ENCODE measurements at places on chromosomes 16 and 17.
A peak's percentile ranks its signal among the peaks of the same experiment; 100 is the strongest.

GRCh38 chr16:68401871-68402747 lies 46.2 kb downstream of the SMPD3 start:
- peak; percentile 75 for DNase-seq

DNA sequence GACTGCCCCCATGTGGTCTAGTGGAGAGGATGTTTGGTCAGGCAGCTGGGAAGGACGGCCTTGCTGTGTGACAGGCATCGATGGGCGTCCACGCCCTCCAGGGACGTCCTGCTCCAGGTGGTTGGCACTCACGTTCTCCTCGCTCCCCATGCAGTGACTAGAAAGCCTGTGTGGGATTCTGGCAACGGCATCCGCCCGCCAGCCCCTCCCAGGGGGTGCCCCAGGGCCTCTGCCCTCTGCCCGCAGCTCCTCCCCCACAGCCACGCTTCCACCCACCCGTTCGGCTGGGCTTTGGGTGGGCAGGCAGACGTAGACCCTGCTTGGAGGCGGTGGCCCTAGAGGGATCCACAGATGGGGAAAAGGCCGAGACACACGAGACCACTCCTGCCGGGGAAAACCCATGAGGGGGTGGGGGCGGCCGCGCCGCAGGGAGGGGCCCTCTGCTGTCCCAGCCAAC lies 4.7 kb upstream of the IL17C start:
- DNase-seq, result no peak

- no peak for DNase-seq
These were observed 74.9 kb upstream of the BCAR1 start for GRCh38 chr16:75326333-75326732.

GRCh38 chr16:68470461-68471150 lies 22.3 kb upstream of the SMPD3 start:
- DNase-seq, result no peak

DNA sequence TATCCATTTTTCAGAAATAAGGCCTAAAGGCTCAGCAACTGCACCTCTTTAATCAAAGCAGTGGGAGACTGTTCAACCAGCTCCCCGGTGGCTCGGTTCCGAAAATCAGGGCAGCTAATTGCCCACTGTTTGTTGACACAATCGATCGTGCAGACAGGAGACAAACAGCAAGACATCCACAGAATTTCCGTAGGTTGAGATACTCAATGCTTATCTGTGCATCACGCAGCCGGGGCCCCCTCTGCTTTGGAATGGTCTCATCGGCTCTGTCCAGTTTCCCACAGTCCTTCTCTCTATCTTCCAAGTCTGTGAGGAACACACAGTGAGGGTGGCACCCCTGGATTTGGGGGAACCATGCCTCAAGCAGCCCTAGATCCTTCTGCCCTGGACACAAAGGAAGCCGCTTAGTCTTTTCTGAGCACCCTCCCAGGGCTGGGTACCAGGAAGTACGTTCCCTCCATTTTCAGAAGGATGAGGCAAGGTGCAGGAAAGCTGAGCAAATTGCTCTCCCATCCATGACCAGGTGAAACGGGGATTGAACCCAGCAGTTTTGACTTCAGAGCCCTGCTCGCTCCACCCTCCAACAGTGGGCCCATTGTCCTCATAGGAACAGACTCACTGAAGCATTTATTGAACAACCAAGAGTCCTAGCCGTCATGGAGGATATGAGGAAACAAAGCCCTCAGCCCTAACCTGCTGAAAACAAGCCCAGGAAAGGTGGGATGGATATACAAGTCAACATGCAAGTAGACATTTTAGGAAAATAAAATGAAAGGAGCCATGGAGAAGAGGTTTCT lies 70.7 kb downstream of the C16orf95 start:
- no peak for DNase-seq

DNA sequence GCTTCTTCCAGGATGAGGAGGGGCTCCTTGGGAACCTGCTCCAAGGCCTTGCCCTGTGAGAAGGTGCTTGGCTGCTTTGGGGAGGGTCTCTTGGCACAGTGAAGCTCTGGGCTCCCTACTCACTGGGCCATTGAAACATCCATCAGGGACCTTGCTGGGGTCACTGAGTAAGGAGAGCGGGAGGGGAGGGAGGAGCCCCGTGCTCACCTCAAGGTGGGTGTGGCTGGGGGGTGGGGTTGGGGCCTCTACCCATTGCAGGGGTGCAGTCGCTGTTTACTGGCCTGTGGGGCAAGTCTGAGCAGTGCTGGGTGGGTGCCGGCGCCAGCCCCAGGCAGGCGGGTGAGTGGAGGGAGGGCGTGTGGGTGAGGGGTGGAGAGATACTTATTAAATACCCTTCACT lies 9.9 kb downstream of the TNS4 start:
- DNase-seq, result no peak

DNA sequence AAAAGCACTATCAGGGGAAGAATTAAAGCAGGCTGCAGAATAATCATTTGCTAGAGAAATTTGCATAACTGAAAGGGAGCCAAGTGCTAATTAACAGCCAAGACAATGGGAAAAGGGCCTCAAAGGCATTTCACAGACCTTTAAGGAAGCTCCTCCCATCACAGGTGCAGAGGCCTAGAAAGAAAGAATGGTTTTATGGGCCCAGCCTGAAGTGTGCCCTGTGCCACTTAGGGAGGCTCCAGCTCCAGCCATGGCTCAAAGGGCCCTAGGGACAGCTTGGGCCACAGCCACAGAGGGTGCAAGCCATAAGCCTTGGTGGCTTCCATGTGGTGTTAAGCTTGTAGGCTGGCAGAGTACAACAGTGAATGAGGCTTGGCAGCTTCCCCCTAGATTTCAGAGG lies 50.1 kb downstream of the RNF112 start:
- no peak for DNase-seq

GRCh38 chr17:82947051-82947991 lies 107.5 kb upstream of the ZNF750 start:
- no peak for DNase-seq

DNA sequence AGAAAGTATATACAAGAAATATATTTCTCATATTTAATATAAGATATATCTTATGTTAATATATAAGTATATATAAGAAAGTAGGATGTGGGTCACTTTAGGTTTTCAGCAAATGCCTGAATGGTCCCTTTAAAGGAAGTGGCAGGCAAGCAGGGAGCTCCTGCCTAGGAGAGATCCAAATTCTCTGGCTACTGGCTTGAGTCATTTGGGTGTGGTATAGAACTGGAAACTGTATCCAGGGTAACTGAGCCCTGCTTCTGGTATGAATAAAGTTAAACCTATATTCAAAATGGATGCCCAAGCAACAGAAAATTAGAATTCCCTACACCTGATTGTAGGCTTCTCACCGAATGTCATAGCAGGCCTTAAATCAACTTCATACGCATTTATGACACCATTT lies 144.4 kb downstream of the ZNF18 start:
- DNase-seq, result no peak

DNA sequence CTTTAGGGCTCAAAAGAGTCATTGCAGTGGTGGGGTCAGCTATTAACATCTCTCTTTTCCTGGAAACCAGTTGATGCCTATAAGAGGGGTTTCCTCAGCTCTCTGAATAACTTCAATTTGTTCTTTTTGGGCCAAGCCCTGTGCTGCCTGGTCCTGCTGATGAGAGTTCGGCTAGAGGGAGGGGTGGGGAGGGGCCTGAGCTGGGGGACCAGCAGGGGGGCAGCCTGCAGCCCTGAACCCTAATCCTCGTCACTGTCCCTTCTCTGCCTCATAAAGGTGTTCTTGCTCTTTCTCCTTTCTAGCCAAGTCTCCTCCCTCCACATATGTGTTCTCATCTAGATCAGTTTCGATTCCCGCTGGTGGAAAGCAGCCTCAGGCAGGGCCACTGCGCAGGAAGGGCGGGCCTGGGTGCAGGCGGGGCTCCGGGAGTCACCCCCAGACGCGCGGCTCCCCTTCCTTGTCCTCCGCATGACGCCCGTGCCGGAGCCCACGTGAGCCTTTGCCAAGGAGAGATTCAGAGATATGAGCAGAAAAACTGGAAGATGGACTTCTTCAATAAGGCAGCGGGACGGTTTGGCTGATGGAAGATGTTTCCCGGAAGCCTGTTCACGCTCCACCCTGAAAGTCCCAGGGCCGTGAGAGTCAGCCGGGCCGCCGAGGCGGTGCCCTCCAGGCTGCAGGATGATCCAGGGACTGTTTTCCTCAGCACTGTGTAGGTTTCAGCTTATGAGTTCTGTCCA lies 15.0 kb upstream of the RHOT1 start:
- peak; percentile 71 for DNase-seq

DNA sequence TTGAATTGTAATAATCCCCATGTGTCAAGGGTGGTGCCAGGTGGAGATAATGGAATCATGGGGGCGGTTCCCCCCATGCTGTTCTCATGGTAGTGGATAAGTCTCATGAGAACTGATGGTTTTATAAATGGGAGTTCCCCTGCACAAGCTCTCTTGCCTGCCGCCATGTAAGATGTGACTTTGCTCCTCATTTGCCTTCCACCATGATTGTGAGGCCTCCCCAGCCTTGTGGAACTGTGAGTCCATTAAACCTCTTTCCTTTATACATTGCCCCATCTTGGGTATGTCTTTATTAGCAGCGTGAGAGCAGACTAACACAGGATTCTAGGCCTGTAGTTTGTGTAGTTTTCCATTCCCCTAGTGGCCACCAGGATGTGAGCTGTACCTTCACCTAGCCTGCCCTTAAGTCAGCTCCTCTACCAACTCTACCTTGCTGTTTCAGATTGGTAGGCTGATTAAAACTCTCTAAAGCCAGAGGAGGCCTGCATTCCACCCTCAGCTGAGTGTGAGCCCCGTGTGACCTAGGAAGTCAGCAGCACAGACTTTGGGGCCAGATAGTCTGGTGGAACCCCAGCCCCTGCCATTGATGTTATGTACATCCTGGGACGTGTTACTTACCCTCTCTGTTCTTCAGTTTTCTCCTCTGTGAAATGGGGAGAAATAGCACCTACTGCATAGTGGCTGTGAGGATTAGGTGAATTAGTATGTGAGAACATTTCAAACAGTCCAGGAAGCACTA lies 252.4 kb upstream of the CACNG5 start:
- no peak for DNase-seq

GRCh38 chr16:17343028-17343427 lies 127.7 kb downstream of the XYLT1 start:
- DNase-seq, result no peak

DNA sequence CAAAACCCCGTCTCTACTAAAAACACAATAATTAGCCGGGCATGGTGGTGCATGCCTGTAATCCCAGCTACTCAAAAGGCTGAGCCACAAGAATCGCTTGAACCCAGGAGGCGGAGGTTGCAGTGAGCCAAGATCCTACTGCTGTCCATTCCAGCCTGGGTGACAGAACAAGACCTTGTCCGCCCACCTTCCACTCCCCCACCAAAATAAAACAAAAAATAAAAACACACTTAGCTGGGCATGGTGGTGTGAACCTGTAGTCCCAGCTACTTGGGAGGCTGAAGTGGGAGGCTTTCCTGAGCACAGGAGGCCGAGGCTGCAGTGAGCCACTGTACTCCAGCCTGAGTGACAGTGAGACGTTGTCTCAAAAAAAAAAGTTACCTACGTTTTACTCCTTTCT lies 3.2 kb downstream of the PPM1E start:
- no peak for DNase-seq

All from AG10803 (cell line).